ENCODE measurements at places on chromosomes 1 and 21.

DNA sequence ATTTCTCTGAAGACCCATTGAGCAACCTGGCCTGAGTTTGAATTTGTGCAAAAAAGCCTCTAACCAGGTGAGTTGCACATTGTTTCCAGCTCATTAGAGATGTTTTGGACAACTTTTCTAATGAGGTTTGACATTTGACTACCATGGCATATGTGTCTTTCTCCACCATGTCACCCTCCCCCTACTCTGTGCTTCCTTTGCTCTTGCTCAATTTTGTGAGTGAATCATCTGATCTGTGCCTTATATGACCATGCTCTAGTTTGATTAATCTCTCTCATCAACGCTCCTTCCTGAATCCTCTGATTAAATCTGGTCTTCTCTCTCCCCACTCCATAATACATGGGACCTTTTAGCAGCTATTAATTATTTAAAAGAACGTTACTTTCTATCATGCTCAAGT, 144.8 kb upstream of the SAMSN1 start:
- no peak for DNase-seq

DNA sequence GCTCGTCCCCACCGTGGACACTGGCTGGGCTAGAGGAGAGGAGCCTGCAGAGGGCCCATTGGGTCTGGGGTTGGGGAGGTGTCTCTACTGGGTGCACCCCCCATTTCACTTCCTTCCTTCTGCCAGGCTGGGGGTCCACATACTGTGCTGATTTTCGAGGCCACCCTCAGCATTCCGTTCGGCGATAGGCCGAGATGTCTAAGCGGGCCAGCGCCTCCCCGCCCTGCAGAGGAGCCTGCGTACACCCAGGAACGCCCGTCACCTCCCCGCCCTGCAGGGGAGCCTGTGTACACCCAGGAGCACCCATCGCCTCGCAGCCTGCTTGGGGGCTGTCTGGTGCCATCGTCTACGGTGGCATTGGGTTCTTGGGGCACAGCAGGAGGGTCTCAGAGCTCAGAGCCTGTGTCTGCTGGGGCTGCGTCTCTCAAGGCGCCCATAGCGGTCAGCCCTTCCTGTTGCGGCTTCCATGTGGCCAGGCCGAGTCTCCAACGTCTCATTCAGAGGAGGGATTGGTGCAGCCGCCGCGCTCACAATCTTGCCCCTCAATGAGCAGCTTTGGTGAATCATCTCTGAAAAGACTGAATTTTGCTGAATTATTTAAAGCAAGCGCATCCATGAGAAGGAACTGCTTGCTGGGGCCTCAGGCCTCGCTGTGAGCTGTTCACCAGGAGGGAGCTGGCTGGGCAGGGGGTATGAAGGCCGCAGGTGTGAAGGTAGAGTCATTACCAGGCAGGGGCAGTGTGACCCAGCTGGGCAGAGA, 30.7 kb upstream of the AGPAT3 start:
- DNase-seq = no peak

GRCh38 chr1:226002667-226003501, 3.7 kb upstream of the SDE2 start:
- peak; percentile 69 for DNase-seq

DNA sequence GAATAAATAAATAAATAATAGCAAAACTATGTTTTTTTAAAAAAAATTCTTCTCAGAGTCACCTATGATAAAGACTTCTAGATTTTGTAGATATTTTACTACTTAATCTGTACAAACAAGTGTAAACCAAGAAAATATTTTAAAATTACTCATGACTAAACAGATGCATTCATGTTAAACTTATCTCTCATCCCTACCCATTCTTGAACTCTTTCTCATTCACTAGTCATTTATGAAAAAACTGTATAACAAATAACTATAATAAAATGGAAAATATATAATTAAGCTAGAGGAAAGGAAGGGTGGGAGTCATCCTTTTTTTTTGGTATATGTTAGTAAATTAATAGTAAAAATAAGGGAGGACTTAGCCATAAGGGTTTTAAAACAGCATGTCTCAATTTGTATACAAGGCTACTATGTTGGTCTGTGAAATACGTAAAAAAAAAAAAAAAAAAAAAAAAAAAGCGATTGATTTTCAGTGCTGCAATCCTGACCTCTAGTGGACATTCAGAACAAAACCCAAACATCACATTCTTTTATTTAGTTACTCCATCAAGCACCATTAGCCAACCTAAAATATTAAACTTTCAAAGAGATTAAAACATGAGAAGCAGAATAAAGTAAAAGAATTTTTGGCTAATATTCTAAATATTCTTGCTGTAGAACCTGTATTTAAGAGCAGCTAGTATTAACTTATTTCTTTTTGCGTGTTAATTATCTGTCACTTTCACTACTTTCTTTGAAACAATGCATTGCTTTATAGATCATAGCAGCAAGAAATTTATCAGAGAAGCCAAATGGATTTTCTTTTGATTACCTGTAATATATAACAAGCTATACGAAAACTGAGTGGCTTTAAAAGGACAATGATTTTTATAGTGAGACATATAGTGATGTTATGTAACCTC, 255.8 kb upstream of the CACYBP start:
- DNase-seq = peak; percentile 52

GRCh38 chr1:76725864-76726619, 141.2 kb upstream of the ST6GALNAC5 start:
- no peak for DNase-seq

GRCh38 chr1:183043872-183044854, 20.9 kb downstream of the LAMC1 start:
- DNase-seq = no peak

DNA sequence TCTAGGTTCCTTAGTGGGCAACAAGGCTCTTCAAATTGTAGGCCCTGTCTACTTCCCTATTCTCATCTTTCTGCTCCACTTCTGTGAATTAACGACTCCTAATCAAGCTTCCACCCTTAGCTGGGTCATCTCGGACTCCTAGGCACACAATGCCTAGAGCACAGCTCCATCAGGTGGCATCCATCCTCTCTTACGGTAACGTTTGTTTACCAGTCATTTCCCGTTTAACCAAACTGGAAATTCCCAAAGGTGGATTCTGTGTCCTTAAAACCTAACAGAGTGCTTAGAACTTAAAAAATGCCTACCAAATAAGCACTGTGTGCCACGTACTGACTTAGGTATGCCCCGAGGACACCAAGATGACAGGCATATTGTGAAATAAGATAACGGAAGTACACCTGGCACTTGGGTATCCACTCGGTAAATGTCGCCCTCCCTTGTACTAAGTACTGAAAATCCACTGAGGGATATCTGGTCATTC, 1.5 kb downstream of the PARP1 start:
- DNase-seq = no peak

- no peak for DNase-seq
Observed at GRCh38 chr1:6065093-6065858, 19.6 kb downstream of the KCNAB2 start.

GRCh38 chr1:90718411-90719329, 1.6 kb upstream of the BARHL2 start:
- DNase-seq = no peak

DNA sequence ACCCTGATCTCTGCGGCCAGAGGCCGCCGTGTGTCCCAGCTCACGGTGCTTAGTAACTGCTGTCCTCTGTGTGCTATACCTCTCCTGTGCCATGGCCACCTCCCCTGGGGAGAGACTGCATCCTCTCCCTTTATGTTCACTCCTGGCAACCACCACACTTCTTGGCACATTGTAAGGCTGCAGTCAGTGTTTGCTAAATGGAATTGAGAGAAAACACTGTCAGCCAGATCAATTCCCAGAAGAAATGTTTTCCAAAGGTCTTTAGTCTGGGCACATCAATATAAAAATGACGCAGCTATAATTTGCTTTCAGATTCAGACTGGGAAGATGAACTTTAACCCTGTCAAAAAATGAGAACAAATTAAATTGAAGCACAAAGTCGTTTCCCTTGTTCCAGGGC, 96.8 kb downstream of the BEND5 start:
- peak; percentile 19 for DNase-seq

DNA sequence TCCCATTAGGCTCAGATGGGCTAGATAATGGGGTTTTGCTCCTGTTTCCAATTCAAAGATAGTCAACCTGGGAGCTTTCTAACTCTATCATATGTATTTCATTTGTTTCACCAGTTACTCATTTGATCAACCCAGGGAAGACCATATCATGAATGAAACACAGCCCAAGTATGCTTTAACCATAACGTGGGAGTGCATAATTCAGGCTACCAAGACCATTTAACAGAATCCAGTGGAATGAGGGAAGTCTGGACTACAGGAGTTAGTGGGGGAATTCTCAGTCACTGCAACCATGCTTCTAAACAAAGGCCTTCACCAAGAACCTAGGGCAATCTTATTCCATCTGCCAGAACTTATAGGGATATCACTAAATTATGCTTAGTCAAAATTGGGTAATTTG, 15.0 kb upstream of the SLC16A1 start:
- DNase-seq = no peak

DNA sequence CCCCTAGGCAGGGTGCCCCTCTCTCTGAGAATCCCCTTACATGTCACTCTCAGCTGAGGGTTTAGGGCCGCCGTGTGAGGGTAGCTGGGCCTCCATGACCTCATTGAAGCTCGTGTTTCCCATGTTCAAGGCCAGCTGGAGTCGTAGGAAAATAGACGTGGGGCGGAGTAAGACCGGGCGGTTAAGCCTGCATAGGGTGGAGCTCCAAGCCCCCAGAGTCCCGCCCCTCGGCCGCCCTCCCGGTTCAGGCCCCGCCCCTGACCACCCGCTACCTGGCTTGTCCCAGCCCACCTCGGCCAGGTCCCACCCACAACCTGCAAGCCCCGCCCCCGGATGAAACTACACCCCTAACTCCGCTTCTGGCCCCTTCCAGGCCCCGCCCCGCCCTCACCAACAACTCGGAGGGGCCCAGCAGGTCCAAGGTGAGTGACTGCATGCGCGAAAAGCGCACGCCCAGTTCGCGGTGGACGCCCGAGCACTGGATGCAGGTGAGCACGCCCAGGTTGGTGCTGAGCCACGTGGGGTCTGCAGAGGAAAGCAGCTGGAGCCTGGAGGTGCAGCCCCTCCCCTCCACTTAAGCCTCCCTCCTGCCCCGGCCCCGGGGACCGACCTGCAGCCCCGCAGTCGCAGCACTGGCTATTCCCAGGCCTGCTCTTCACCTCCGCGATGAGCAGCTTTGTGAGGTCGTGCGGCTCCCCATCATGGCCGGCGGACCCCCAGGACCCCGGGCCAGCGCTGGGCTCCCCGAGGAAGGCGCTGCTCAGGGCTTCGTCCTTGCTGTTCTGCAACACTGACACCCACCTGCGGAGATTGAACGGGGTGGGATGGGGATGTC, 12.2 kb upstream of the TCEA3 start:
- DNase-seq = no peak

DNA sequence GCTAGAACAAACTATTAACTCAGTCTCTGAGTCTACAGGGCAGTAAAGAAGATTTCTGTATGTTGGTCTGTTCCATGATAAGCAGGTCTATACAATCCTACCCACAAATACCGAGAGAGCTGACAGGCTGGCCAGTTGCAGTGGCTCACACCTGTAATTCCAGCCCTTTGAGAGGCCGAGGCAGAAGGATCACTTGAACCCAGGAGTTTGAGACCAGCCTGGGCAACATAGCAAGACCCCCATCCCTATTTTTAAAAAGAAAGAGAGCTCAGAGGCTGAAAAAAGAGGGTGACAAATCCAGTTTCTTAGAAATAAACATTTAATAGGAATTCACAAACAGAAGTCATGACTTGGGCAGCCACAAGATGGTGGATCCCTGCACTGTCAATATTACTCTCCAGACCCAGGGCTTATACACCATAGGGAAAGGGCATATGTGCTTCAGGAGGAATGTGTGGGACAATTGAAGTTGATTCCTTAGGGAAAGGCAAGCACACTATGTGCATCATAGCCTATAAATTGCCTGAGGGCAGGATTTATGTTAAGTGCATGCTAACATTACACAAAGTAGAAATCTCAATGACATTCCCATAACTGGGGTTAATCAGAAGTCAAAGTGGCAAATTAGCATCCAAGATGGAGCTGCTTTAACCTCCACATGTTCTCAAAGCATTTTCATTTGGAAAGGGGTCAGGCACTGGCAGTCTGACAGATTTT, 66.8 kb downstream of the SLC16A1 start:
- DNase-seq = no peak

DNA sequence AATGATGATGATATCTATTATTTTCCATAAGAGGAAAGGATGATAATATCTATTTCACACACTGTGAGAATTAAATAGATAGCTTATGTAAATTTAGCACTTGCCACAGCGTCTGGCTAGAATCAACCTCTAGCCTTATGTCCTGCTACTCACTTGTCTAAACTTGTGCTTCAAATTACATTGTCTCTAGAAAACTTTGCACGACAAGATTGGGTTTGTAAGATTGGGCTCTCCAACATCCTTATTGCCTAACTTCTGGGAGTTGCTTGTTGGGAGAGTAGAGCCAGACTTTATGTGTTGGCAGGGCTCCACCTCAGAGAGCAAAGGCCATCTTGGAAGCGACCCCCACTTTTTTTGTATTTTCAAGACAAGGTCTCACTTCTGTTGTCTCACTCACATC, 50.0 kb upstream of the POGK start:
- no peak for DNase-seq

GRCh38 chr1:45018599-45019230, 6.7 kb downstream of the UROD start:
- DNase-seq = peak; percentile 17

GRCh38 chr1:33057095-33057494, 20.4 kb upstream of the AK2 start:
- no peak for DNase-seq

DNA sequence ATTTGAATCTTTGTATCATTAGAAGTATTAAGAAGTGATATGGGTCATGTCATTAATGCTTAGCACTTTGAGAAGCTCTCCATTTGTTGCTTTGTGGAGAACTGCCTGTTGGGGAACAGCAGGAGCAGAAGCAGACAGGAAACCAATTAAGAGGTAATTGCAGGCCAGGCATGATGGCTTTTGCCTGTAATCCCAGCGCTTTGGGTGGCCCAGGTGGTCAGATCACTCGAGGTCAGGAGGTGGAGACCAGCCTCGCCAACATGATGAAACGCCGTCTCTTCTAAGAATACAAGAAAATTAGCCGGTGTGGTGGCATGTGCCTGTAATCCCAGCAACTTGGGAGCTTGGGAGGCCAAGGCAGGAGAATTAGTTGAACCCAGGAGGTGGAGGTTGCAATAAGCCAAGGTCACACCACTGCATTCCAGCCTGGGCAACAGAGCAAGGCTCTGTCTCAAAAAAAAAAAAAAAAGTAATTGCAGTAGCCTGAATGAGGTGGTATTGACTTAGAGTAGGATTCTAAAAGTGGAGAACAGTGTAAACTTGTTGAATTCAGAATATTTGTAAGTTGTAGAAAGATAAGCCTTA, 57.8 kb upstream of the FASLG start:
- no peak for DNase-seq

All from NCI-H2081 treated with DMSO at 0.1 percent for 48 hours (cell line).